ENCODE measurements at places on chromosomes 6 and 20.

GRCh38 chr20:61185181-61185580 is 66.9 kb upstream of the CDH4 start:
- DNase-seq, result no peak

- no peak for DNase-seq
These were observed 98.8 kb downstream of the SOD2 start for GRCh38 chr6:159594106-159594749.

- DNase-seq, result peak; percentile 76
These were observed at the start of gene RRP36 for GRCh38 chr6:43021270-43022047. Gene RRP36, plus strand, starts transcription at chr6:43021623. Its CDS starts 32 bp downstream, at chr6:43021655.

- no peak for DNase-seq
These were observed 143.8 kb upstream of the CDYL start for GRCh38 chr6:4632421-4632820.

DNA sequence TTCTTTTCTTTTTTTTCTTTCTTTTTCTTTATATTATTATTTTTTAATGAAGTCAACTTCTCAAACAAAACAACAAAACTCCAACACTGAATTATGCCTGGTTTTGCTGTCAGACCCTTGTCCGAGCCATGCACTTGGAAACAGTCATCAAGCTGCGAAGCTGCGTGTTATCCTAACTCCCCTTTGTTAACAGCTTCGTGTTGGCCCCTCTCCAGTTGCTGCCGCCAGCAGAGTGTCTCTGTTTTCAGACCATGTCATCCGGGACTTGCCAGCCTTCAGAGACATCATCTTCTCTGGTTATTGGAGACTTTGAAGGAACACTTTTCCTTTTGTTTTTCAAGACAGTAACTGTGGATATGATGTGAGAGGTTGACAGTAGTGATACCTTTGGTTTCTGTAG is 83.1 kb downstream of the TRMT11 start:
- DNase-seq, result no peak

GRCh38 chr20:13862245-13862644 is 77.4 kb downstream of the NDUFAF5 start:
- DNase-seq, result no peak

GRCh38 chr20:17992224-17992637 is 23.4 kb downstream of the MGME1 start:
- DNase-seq, result no peak

DNA sequence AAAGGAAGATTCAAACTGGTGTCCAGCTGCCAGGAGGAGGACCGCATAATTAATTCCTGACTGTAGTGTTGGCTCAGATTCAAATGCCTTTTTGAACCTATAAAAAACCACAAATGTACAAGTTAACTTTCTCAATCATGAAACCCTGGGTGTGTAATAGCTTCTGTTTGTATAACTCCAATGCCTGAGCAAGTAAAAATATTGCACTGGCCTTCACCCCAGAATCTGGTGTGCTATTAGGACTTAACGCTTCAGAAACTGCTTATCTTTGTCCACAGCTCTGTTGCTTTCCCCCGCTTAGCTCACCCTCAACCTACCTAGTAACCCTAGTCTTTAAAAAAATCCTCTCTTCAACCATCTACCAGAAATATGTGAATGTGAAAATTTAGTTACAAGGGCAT is 119.1 kb upstream of the MAP7 start:
- no peak for DNase-seq

DNA sequence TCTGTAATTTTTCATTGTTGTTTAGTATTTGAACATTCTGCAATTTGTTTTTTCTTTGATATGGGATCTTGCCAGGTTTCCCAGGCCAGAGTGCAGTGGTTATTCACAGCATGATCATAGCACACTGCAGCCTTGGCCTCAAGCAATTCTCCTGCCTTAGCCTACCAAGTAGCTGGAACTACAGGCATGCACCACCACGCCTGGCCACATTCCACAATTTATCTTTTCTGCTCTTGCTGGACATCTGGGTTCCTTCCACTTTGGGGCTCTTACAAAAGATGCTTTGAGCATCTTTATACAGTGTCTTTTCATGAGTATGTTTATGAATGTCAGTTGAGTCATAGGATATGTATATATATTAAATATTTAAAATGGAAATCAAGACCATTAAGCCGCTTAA is 42.0 kb downstream of the PGM3 start:
- no peak for DNase-seq

DNA sequence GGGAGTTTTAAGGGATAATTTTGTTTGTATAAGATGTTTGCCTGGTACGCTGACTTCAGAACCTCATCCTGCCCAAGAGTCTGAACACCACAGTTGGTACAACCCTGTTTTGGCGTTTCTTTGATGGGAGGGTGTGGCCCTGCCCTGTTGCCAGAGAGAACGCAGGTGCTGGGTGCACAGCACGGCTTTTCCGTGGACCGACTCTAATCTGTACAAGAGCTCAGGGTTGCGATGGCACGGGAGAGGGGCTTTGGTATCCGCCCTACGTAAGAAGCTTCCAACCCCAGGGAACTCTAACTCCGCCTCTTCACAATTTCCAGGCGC is 1.3 kb downstream of the CYP24A1 start:
- no peak for DNase-seq

DNA sequence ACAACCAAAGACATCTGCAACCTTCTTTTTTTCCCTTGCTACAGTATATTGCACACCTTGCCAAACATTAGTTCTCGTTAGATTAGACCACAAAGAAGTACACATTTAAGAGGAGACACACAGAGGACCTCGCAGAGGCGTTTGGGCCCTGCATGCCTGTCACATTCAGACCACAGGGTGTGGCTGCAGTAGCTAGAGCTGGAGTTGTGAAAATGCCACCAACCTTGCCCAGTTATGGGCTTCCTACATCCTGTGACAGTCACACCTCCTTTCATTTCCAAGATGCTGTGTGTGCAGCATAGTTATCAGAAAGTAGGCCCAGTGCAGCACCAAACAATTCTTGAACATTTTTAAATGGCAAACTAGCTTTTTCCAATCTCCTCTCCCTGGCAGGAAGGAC is 2.4 kb downstream of the SYNE1 start:
- DNase-seq, result no peak

DNA sequence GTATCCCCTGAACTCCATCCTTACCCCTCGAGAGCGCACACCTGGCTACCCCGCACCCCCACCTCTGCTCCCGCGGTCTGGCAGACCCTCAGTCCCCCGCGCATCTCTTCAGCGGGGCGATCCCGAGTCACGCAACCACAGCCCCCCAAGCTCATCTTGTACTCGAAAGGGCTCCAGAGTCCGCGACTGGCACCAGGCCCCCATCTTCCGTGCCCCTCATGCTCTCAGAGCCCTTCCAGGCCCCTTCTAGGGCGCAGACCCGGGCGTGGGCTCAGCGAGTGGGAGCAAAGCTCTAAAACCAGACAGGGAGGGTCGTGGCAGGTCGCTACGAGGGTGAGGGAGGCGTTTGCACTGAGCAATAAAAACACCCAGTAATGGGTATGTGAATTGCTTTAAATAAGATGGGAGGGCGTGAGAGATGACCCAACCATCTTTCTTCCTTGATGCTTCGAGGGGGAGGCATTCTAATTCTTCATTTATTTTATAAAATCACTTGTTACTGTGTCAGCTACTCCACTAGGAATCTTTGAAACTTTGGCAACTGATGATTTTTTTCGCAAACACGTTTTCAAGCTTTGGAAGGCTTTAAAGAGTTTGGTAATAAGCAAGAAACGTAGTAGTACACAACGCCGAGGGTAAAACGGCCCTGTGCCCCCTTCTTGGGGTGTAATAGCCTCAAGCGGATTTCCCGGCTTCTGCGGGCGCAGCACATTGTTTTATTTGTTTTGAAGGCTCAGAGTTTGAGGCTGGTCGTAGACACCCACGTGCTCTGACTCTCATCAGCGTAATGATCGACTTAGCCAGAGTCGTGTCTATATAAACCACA is 42.6 kb upstream of the SUPT3H start:
- peak; percentile 13 for DNase-seq

DNA sequence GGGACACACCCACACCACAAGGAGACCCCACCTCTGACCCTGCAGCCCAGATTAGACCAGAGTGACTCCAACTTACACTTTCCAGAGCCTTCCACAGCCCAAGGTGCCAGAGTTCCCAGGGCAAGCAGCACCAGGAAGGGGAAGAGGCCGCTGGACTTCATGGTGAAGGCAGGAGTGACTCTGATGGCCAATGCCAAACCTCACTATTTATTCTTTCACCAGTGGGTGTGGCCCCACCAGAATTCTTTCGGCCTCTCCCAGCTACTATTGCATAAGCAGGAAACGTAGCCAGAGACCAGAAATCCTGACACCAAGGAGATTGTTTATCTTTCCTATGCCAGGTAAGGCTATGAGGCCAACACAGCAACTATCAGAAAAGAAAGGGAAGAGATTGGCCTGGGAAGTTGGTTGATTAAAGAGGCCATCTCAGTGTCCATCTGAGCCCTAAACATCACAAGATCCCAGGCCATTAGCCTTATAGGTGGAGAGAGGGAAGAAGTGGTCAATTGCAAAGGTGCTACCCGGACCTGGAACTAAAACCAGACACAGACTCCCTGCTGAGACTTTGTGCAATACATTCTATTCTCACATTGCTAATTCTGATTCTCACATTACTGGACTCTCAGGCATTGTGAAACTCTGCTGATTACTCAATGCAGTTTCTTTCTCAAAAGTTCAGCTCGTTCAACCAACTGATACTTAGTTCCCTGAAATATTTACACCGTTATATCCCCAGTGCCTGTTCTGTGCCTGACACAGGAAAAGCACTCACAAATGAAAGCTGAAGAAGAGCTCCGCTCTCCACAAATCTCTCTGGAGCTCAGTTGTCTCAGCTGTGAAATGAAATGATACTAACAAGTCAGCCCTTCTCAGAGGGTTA is at the start of gene SLPI:
Gene SLPI, minus strand, starts transcription at position 182 of the 880 bp plus-strand sequence. Its CDS starts 21 bp downstream, at position 161.
- DNase-seq, result no peak

- DNase-seq, result no peak
These were observed 4.2 kb upstream of the ZBTB46 start for GRCh38 chr20:63835021-63835858.

DNA sequence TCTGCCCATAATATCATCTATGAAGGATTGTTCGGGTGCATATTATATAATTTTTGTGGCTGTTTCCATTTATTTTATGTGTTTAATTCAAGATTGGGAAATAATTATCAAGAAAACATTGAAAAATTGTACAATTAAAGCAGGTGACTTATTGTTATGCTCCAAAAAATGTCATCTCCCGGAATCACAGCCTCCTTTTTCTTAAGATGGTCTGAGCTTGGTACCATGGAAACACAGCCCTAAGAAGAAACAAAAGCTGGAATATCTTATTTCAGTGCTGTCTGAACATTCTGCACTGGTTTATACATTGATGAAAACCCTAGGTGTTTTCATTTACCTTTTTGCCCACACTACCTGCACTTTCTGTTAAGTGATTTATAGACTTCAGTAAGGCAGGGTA is 367.2 kb downstream of the ARHGAP18 start:
- no peak for DNase-seq

GRCh38 chr20:2150660-2151059 is 49.0 kb downstream of the STK35 start:
- DNase-seq, result no peak

- no peak for DNase-seq
These were observed 4.0 kb downstream of the MAP3K5 start for GRCh38 chr6:136788069-136788902.

GRCh38 chr6:71706523-71706922 is 179.8 kb upstream of the RIMS1 start:
- DNase-seq, result no peak

GRCh38 chr20:39518654-39519053 is 556.5 kb downstream of the DHX35 start:
- DNase-seq, result no peak

DNA sequence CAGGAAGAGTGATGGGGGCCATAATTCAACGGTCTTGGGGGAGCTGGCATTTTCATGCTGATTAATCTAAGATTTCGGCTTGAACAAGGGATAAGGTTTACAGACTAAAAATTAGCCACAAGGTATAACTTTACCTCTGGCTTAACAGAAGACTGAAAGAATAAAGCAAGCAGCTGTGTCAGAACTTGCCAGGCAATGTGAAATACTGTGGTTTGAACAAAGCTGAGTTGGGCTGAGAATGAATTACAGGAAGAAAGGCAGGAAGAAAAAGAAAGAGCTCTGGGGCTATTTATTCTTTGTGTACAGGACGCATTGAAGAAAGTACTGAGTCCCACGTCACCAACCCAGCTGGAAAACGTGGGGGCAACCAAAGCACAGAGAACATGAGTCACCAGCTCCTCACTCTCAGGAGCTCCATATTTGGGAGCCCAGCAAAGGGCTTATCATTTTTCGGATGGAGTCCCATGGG is 121.5 kb upstream of the NEDD9 start:
- peak; percentile 40 for DNase-seq

- no peak for DNase-seq
These were observed 536.8 kb upstream of the JAG1 start for GRCh38 chr20:11210611-11211010.

GRCh38 chr6:65964261-65964660 is 257.2 kb upstream of the EYS start:
- DNase-seq, result no peak

GRCh38 chr20:20677186-20677585 is 35.3 kb downstream of the RALGAPA2 start:
- DNase-seq, result no peak
